NCI-H2029 (cell line): ENCODE measurements at places on chromosomes 11 and 22.

DNA sequence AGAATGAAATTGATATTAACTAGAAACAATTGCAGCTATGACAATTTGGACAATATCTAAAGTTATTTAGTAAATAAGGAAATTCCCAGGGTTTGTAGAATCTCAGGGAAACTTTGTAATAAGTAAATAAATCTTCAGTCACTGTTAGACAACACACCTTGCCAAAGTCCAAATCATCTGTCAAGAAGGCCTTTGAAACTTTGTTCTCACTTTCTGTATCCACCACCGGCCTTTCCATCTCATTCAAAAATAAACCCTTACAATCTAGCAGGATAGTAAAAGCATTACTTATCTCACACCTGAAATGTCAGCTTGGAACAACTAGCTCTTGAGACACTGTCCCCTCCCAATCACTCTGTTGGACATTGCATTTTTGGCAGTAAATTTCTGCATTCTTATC, 7.9 kb downstream of the NNMT start:
- DNase-seq, result no peak

GRCh38 chr11:121229495-121230215, 62.9 kb upstream of the SC5D start:
- no peak for DNase-seq

- no peak for DNase-seq
Measured at GRCh38 chr11:75507571-75507970, 18.2 kb downstream of the GDPD5 start.

DNA sequence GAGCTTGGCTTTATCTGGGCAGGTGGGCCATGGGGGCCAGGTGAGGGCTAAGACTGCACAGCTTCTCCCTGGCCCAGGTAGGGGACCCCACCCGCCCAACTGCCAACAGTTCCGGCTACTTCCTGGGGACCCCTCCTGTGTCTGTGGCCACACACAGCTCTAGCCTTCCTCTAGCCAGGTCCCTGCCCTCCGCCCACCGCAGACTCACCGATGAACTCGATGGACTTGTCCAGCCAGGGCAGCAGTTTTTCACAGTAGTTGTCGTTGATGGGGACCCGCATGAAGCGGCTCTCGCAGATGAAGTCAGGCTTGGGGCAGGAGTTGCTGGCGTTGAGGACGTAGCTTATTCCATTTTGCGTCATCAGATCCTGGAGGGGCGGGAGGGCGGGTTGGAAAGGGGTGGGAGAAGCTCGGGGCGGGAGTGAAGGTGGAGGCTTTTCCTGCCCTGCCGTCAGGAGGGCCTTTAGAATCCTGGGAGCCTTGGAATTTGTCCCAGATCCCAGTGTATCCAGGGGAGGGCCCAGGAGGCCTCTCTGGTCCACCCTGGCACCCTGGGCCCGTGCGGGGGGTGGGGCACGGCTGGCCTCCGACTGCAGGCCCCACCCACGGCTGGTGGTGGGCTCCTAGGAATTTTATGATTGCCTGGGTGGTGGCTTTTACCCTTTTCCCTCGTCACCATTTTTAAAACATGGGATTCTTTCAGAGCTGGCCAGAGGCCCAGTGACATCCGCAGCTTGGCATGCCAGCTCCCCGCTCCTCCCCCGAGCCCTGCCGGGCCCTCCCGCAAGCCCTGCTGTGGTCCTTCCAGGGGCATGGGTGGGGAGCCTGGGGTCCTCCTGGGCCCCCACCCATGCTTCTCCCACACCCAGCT, 13.9 kb downstream of the DUSP8 start:
- DNase-seq, result no peak

DNA sequence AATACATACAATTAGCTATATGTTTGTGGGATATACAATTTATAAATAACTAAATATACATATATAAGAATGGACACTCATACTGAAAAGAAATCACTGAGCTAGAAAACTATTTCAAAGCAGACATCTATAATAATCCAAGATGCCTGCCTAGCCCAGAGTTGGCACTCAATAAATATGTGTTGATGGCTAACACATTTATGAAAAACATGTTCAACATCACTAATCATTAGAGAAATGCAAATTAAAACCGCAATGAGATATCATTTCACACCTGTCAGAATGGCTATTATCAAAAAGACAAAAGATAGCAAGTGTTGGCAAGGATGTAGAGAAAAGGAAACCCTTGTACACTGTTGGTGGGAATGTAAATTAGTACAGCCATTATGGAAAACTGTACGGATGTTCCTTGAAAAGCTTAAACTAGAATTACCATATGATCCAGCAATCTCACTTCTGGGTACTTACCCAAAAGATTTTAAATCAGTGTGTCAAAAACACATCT, 29.8 kb downstream of the POU2AF1 start:
- DNase-seq, result no peak

GRCh38 chr11:10978198-10978597, 120.3 kb upstream of the ZBED5 start:
- DNase-seq, result no peak

GRCh38 chr22:22959147-22959827, 71.7 kb downstream of the IGLL5 start:
- peak; percentile 36 for DNase-seq

- no peak for DNase-seq
Measured at GRCh38 chr11:131568318-131568717, 197.9 kb downstream of the NTM start.

DNA sequence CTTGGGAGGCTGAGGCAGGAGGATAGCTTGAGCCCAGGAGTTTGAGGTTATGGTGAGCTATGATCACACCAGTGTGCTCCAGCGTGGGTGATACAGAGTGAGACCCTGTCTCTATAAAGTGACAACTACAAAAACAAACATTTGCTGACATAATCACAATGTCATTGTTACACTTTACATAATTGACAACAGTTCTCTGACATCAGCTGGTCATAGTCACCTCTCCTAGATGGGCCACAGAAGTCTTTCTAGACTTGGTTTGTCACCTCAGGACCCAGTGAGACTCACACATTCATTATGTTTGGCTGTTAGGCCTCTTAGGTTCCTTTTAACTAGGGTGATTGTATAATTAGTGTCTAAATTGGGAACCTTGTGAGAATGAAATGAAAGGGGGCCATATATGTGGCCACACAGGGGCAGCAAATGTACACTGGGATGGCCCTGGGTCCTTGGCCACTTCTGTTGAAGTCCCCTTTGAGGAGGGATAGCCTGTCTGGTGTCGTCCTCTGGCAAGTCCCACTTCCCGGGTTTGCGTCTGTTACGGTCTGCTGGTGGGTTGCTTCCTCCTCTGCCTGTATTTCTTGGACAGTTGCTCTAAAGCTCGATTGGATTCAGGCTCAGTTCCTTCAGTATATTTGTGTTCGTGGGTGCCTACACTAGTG, 5.8 kb upstream of the PPIL2 start:
- DNase-seq, result no peak

DNA sequence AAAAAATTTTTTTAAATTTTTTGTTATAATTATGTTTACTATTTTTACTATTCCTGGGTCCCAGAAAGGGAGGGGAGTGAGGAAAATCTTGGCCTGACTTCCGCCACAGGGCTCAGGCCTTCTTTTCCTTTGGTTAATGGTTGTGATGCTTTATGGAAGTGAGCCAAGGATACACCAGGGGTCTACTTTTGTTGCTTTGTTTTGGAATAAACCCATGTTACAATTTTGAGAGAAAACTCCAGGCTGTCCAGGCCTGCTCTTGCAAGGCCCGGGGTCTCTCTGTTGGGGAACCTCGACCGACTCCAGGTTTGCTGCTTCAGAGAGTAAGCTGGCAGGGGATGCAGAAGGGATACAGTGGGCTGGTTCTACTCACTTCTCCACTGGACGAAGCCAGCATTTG, 84.7 kb downstream of the ABTB2 start:
- DNase-seq, result no peak

DNA sequence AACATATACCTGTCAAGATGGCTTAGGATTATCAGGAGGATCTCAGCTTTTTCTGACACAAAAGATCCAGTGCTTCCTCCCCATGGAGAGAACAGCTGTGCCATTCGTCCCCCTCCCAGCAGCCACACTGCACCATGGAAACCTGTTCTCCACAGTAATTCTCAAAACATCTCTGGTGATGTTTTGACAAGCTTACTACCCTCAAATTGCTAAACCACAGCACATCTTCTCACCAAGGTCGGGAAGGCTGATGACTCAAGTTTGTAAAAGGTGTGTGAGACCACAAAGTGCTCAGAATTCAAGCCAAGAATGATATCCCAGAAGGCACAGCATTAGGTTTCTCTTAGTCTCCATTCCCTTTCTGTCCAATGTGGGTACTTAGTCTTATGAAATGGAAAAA, 3.9 kb upstream of the RAB38 start:
- DNase-seq, result no peak

DNA sequence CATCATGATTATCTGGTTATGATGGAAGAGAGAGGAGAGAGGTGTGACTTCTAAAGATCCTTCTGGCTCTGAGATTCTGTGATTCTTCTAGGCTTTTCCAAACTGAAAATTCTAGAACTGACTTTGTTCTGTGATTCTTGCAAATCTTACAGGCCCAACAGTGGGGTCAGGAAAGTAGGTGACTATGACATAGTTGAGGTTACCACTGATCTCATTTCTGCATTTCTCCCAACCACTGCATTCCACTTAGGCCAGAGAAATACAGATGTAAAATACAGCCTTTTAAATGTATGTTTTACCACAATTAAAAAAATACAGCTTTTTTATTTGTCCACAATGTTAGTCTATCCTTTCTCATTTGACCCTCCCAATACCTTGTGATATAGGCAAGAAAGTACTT, 83.7 kb downstream of the STIM1 start:
- no peak for DNase-seq

GRCh38 chr11:2770761-2771301, 71.0 kb upstream of the KCNQ1OT1 start:
- DNase-seq, result no peak

DNA sequence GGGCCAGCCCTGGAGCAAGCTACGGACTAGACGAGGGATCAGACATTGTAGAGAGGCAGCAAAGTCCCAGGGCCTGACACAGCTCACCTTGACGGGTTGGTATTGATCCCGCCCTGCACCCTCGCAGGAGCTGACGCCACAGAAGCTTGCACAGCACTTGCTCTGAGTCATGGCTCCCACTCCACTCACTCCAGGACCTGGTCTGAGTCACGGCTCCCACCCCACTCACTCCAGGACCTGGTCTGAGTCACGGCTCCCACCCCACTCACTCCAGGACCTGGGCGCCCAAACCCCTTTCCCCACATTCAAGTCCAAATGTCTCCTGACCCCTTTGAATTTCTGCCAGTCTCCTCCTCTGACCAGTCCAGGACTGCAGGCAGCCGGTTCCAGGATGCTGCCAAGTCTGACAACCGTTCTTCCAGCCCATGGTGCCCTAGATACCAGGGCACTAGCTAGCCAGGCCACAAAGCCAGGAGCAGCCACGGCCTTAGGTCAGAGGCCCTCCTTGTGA, 6.0 kb upstream of the PNPLA5 start:
- no peak for DNase-seq

GRCh38 chr11:126406368-126406767, 50.9 kb downstream of the ST3GAL4 start:
- DNase-seq, result no peak

- DNase-seq, result no peak
Measured at GRCh38 chr22:33350961-33351360, 292.8 kb upstream of the SYN3 start.

- DNase-seq, result no peak
Measured at GRCh38 chr11:83609191-83609590, 323.0 kb upstream of the CCDC90B start.

DNA sequence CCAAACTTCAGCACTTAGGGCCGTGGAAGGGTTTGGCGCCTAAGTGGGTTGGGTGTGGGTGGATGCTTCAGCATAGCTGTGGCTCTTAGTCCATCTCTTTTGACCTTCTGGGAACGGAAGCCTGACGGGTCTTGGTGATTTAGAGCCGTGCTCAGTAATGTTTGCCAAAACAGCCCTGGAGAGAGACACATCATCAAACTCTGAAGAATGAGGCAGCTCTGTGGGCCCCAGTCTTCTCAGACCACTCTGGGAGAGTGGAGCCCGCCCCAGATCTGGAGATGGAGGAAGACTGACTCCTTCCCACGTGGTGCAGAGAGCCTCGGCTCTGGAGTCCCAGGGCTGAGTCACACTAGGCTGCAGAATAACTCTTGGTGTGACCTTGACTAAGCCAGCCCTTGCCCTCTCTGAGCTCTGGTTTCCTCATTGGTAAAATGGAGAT, 168.9 kb downstream of the C11orf91 start:
- no peak for DNase-seq

- DNase-seq, result no peak
Measured at GRCh38 chr22:36358533-36359469, 29.0 kb downstream of the MYH9 start.

GRCh38 chr11:70521475-70522308, 123.4 kb downstream of the CTTN start:
- no peak for DNase-seq

DNA sequence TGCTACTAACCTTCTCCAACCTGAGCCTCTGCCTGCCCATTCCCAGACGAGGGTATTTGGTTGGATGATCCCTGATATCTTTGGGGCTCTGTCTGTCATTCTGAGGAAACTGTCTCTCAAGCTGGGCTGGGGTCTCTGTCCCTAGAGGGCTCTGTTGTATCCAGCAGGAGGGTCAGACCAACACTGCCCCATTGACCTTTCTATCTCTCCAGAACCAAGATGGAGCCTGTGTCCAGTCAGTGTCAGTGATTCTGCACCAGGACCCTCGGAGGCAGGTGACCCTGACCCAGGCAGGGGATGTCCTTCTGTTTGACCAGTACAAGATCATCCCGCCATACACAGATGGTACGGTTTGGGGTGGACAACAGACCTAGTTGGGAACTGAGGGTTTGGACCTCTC, 21.9 kb downstream of the OTOG start:
- DNase-seq, result no peak

DNA sequence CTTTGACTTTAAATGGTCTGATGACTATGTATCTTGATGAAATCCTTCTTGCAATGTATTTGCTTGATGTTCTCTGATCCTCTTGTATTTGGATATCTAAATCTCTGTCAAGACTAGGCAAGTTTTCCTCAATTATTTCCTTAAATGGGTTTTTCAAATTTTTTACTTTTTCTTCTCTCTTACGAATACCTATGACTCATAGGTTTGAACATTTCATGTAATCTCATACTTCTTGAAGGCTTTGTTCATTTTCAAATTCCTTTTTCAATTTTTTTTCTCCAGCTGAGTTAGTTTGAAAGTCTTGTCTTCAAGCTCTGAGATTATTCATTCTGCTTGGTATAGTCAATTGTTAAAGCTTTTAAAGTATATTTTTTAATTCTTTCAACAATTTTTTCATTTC, 13.1 kb downstream of the OR10W1 start:
- no peak for DNase-seq

- no peak for DNase-seq
Measured at GRCh38 chr11:71135112-71135511, 117.3 kb downstream of the SHANK2 start.

GRCh38 chr22:28103596-28103995, 184.5 kb upstream of the PITPNB start:
- no peak for DNase-seq

- no peak for DNase-seq
Measured at GRCh38 chr11:47533690-47534151, 19.2 kb downstream of the CELF1 start.

- DNase-seq, result no peak
Measured at GRCh38 chr11:70108250-70108649, 30.1 kb downstream of the ANO1 start.

- no peak for DNase-seq
Measured at GRCh38 chr11:17012712-17013547, 1.3 kb downstream of the PLEKHA7 start.

- no peak for DNase-seq
Measured at GRCh38 chr11:78469896-78470295, 52.3 kb upstream of the GAB2 start.

- DNase-seq, result no peak
Measured at GRCh38 chr22:28955817-28956216, 72.4 kb downstream of the ZNRF3 start.
